ENCODE measurements at places on chromosomes 1 and 21.
A peak's percentile ranks its signal among the peaks of the same experiment; 100 is the strongest.

GRCh38 chr21:26115305-26115704 is 55.3 kb downstream of the APP start:
- DNase-seq: no peak

DNA sequence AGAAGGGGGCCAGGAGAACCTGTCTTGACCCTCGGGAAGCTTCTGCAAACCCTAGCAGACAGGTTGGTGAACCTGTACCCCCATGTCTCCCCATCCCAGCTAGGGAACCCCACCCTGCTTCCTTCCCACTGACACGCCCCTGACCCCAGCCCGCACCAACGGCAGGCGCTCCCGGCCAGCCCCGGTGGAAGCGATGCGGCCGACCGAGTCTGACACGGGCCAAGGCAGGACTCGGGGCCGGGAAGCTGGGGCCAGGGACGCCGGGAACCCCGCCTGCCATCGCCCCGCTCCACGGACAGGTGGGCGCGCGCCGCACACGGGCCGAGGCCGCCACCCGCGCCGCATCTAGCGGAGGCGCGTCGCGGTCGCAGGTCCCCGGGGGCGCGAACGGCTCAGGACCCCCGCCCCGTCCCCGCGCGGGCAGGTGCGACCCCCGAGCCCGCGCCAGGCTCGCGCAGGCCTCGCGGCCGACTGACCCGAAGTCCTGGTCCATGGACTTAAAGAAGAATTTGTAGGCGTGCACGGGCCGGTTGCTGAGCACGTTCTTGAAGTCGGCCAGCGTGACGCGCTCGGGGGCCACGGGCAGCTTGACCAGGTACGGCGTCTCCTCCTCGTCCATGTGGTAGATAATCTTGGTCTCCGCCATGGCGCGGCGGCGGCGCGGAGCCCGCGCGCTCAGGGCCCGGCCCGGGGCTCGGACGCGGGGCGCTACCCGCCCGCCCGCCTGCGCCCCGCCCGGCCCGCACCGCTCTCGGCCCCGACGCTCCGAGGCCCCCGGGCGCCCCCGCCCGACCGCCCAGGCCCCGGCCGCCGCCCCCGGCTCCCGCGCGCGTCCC is 580 bp downstream of the DVL1 start:
- no peak for DNase-seq

DNA sequence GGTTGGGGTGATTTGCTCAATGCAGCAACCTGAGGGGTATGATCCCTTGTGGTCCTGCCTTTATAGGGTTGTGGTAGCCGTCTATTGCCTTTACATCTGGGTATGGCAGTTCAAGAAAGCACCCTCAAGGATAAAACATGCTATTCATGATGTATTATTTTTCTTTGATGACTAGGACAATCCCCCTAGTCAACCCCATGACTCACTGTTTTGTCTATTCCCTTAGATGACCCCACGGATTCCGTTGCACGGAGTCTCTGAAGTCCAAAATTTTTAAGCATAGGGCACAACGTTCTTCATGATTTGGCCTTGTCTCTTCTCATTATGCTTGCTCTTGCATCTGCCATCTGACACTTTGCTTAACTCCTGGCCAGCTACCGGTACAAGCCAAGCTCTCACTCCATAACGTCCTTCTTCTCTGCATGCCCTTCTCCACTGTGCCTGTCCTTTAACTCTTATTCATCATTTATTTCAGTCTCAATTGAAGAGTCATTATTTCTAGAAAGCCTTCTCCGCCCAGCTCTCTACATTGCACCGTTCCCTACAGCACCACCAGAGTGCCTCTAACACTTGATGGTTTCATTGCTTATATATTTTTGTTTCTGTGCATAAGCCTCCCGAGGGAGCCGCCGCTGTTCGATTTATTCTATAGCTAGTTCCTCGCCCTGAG is 838 bp upstream of the DISP1 start:
- DNase-seq: no peak

GRCh38 chr1:152783095-152783494 is 3.0 kb upstream of the LCE1E start:
- DNase-seq: no peak

- DNase-seq: no peak
Measured at GRCh38 chr1:30730346-30731108, 7.1 kb upstream of the MATN1 start.

DNA sequence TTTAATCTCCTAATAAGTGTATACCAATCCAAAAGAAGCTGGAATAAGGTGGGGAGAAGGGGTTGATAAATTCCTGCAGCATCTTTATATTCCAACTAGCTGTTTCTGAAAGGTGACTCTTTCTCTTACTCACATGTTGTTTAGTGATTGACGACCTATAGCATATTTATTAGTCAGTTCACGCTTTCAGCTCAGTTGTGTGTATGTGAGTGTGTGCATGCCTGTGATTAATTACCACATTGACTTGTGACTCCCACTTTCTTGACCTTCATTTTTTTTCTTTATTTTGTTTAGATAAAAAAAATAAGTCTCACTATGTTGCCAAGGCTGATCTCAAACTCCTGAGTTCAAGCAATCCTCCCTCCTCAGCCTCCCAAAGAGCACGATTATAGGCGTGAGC is 44.4 kb downstream of the ATP2B4 start:
- DNase-seq: no peak

GRCh38 chr1:215111916-215112315 is 29.4 kb downstream of the KCNK2 start:
- DNase-seq: no peak

DNA sequence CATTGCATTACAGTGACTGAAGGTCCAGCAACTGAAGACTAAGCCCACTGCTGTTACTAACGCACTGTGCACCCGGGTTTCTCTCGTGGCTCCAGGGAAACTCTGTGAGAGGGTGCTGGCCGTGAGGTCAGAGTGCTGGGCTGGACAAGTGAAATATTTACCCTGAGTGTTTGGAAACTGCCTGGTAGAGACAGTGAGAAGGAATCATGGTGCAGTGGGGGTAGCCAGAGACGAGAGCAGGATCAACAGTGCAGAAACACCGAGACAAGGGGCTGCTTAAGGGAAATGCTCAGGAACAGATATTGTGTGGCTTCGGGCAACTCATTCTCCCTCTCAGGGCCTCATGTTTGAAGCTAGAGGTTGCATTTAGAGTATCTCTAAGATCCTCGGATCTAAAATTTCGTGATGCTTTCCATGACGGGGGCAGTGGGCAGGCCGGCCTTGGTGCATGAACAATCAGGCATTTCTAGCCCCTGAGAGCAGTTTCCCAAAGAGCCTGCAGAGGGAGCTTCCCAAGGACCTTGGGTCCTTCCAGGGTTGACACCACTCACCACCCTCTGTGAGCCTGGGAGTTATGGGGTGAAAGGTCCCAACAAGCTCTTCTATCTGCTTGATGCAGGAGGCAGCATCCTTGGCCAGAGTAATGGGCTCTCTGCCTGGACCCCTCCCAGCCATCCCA is 9.7 kb downstream of the CD2 start:
- DNase-seq: no peak

DNA sequence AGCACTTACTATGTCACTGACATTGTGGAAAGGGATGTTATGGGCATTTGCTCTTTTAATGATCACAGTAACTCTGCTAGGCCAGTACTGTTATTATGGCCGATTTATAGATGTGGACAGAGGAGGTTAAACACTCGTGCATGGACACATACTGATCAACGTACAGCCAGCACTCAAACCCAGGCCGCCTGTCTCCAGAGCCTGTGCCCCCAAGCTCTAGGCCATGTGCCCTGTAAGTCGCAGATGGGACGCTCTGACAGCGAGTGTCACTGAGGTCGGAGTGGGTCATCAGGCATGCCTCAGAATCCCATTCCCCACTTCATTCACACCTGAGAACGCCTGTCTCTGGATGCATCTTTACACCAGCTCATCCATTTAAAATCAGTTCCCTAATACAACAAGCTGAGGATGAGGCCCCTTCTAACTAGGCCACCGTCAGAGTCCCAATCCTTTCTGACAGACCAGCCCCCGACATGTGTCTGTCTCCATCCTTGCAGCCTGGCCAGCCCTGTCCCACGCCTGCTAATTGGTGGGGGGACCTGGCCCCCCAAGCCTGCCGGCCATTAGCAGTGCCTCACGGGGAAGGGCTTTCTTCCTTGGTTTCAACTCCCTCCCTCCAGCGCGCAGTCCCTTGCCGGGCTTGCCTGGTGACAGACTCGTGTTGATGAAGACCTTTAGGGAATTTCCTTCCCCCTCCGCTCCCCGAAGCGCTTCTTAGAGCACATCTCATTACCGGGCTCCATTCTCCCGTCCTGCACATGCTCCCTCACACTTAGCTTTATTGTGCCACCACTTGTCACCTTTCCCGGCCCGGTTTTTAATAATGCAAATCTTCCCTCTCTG is 436.8 kb downstream of the KIF26B start:
- DNase-seq: no peak

GRCh38 chr21:33696465-33696864 is 54.2 kb downstream of the ITSN1 start:
- DNase-seq: no peak

DNA sequence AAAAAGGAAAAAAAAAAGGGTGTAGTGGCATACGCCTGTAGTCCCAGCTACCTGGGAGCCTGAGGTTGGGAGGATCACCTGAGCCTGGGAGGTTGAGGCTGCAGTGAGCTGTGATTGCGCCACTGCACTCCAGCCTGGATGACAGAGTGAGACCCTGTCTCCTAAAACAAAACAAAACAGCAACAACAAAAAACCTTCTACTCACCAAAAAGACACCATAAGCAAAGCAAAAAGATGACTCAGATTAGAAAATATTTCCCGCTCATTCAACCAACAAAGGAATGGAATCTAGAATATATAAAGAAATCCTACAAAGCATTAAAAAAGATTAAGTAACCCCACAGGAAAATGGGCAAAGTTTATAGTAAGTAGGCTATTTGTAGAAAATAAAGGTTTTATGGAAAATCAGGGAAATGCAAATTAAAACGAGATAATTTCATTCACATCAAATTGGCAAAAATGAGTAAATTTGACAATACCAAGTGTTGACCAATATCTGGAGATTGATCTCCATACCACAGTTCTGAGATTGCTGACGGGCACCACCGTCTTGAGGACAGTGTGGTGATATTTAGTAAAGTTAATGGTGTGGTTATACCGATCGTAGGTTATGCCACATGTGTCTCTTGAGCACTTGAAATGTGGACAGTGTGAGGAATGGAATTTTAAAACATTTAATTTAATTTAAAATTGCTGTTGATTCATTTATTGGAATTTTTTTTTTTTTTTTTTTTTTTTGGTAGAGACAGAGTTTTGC is 54.0 kb downstream of the PIK3CD start:
- DNase-seq: no peak

DNA sequence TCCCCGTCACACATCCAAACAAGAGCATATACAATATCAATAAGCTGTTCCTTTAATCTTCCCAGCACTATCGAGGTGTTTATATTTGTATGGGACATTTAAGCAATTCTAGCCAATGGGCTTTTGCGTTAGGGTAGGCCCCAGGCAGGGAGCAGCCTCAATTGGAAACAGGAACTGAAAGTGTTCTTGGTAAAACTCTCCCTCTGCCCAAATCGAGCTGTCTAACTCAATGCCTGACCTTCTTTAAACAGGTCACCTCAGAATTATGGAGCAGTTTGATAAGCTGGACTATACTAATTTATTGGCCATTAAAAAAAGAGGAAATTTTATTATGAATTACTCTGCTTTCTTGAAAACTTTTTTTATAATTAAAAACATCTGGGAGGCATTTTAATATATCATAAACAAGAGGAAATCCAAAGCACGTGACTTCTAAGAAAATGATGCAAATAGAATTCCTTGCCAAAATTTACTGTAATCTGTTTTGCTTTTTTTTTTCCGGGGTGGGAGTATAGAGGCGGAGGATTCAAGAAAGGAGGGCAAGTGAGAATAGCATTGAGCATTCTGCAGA is 498.1 kb downstream of the LMO4 start:
- DNase-seq: no peak

DNA sequence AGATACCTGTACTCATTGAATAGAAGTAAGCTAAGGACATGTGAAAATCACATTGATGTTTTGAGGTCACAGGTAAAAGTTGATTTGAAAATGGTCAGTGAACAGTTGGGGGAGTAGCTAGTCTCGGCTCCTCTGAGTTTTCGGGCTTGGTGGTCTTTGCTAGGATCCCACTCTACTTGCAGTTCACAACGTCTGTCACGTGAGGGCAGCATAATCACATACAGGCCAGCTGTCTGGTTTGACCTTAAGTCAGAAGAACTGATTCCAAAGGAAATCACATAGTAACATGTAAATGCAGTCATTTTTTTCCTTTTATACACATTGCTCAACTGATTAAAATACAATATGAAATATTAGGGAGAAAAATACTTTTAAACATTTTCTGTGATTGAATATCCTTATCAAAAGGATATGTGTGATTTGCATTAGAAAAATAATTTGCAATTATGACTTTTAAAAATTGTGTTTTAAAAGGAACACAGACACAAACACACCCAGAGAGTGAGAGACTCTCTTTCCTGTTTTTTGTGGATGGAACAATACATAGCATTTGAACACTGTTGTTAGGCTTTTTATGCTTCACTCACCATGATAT is 21.8 kb upstream of the PDC start:
- DNase-seq: peak; percentile 33

- no peak for DNase-seq
Measured at GRCh38 chr1:186022184-186022583, 288.0 kb downstream of the HMCN1 start.

GRCh38 chr1:160640359-160641123 is 6.3 kb downstream of the SLAMF1 start:
- no peak for DNase-seq

DNA sequence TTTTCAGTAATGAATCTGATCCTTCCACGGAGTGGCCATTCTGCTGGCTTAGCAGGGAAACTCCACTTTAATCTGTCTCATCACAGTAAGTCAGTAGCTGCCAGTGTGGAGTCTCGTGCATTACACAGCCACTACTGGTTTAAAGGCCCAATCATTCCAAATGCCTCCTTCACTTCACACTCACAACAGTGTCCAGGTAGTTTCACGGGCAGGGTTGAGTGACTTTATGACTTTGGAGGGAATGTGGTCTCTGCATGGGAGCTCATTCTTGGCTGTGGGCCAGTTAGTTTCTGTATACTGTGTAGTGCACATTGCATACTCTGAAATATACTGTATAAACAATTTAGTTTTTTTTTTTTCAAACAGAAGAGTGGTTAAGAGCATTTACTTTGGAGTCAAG is 34.6 kb upstream of the C1orf87 start:
- no peak for DNase-seq

DNA sequence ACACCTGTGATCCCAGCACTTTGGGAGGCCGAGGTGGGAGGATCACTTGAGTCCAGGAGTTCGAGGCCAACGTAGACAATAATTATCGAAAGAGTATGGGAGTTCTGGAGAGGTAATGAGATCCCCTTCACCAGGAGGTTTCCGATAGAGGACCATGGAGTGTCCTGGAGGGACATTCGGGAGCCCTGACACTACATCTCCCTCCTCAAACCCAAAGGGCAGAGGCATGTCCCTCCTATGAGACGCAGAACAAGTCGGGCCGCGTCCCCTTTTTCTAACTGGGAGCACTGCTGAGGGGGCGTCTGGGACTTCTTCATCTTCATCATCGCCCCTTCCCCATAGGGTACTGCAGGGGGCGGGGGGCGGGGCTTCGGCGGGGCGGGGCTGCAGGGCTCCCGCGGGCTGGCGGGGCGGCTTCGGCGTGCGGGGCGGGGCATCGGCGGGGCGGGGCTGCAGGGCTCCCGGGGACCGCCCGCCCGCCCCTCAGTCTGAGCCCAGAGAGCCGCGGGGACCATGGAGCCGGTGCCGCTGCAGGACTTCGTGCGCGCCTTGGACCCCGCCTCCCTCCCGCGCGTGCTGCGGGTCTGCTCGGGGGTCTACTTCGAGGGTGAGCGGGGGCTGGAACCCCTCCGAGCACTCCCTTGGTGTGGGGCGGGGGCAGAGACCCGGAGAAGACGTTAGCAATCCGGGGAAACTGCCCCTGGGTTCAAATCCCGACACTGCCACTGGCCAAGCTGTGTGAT is at the start of gene THEMIS2:
THEMIS2 (plus strand) TSS at position 486 of the 743 bp plus-strand sequence; CDS start at position 514, 28 bp downstream.
- peak; percentile 74 for DNase-seq

Measured in stimulated activated CD8-positive, alpha-beta memory T cell treated with anti-CD3 and anti-CD28 coated beads, Interleukin-4, amount 100 ng/mL, for 24 hours (primary cell).